Camera-type eye (tissue), 1 donor: ENCODE measurements at places on chromosomes 4 and X. TPM values are rescaled to one million over a fixed set of nuclear protein-coding genes. Genes with fewer than 3 reads are reported as not detected.

POU4F2 gene
- 7.9 TPM for total RNA-seq

SYP gene
- 152 TPM for total RNA-seq

CT83 gene
- not detected for total RNA-seq

CTAG1A gene
- not detected for total RNA-seq

GPC3 gene
- total RNA-seq = 64.9 TPM

HPGD gene
- 11.9 TPM for total RNA-seq

MPP1 gene
- 22.2 TPM for total RNA-seq

ARR3 gene
- total RNA-seq = 9.8 TPM

SERPINA7 gene
- not detected for total RNA-seq

RIPPLY1 gene
- total RNA-seq = not detected

IL21 gene
- not detected for total RNA-seq

GDI1 gene
- 190 TPM for total RNA-seq

SLC25A43 gene
- total RNA-seq = 7.0 TPM

KLHL8 gene
- total RNA-seq = 58.7 TPM

NAA11 gene
- total RNA-seq = not detected

DCAF12L1 gene
- total RNA-seq = 0.49 TPM

TMEM35A gene
- total RNA-seq = 24.5 TPM

SMPX gene
- total RNA-seq = 41.5 TPM

TIMM8A gene
- 8.2 TPM for total RNA-seq

MAGEB17 gene
- not detected for total RNA-seq

CITED1 gene
- 4.6 TPM for total RNA-seq

L1CAM gene
- total RNA-seq = 57.3 TPM
